ENCODE measurements at places on chromosomes 7 and 10.

DNA sequence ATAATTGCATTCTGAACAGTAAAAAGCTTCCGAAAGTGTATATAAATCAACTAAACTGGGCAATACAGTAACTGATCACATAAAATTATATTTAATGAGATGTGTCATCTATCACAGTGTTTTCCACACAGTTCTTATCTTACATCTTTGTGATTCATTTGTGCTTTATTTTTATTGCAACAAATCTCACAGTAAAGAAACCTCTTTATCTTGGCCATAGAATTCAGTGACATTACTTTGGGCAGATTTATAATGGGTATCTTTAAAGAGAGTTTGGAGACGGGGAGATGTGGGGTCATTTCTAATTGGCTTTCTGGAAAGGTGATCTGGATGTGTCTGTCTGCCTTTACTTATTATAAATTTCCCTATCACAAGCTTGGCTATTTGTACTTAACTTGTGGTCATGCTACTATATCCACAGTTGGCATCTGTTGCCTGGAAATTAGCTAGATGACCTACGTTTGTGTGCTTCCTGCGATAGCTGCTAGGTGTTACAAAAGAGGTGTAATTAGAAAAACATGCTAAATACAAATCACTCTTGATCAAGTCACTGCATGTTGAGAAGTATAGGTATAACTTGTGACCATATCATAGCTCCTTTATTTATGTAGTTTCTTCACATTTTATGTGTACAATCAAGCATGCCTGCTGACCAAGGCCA is 123.8 kb downstream of the ARID5B start:
- H3K4me1 ChIP-seq: no peaks in the 10 kb centered on the region
- H3K27ac ChIP-seq: no peak overlapping the region
- no peaks in the 10 kb centered on the region for H3K27me3 ChIP-seq
- DNase-seq: no peak
- no peaks in the 10 kb centered on the region for H3K36me3 ChIP-seq

- H3K27me3 ChIP-seq: no peaks in the 10 kb centered on the region
- no peak overlapping the region for H3K27ac ChIP-seq
- peaks cover 9% of the 10 kb centered on the region for H3K36me3 ChIP-seq
- DNase-seq: no peak
These were observed 371.9 kb downstream of the BMPER start for GRCh38 chr7:34277016-34277802.

DNA sequence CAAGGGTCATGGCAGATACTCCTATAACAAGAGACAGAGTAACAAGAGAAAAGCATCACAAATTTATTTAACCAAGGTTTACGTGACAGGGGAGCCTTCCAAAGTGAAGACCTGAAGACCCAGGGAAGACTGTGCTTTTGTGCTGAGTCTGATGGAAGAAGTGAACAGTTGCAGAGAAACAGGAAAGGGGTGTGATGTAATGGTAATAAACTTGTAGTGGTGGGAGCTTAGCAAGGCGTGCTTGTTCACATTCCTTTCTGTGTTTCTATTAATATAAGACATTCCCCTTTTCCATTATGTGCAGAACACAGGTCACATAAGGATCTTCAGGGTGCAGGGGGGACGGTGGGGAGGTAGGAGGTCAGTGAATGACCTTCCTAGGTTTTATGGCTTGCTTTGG is 25.5 kb upstream of the C10orf67 start:
- no peaks in the 10 kb centered on the region for H3K4me1 ChIP-seq
- no peaks in the 10 kb centered on the region for H3K27me3 ChIP-seq
- DNase-seq: no peak
- no peaks in the 10 kb centered on the region for H3K36me3 ChIP-seq

- H3K36me3 ChIP-seq: peaks cover 17% of the 10 kb centered on the region
- H3K4me1 ChIP-seq: no peaks in the 10 kb centered on the region
- H3K4me3 ChIP-seq: no peak overlapping the region
- DNase-seq: no peak
These were observed 98.9 kb upstream of the KIF5B start for GRCh38 chr10:32155075-32155516.
